Left renal pelvis (tissue), 4 donors: ENCODE measurements at places on chromosomes 6 and 20. TPM values are rescaled to one million over a fixed set of nuclear protein-coding genes. Genes with fewer than 3 reads are reported as not detected.

DNA sequence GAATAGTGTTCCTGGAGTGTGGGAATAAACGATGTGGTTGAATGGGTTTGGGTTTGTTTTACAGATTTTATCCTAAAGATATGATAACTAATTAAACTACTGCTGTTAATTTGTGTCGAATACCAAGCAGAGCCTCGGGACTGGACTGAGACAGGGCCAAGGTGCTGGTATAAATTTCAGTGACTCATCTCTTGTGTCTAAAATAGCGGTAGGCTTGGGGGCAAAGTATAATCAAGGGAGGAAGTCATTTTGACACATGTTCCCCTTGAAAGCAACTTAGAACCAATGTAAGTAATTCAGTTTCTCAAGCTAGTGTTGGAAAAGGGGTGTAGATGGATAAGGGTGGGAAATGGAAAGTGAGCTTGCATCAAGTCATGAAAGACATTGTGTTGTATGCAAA is 108.4 kb downstream of the PLCB4 start:
- no peak for DNase-seq

DNA sequence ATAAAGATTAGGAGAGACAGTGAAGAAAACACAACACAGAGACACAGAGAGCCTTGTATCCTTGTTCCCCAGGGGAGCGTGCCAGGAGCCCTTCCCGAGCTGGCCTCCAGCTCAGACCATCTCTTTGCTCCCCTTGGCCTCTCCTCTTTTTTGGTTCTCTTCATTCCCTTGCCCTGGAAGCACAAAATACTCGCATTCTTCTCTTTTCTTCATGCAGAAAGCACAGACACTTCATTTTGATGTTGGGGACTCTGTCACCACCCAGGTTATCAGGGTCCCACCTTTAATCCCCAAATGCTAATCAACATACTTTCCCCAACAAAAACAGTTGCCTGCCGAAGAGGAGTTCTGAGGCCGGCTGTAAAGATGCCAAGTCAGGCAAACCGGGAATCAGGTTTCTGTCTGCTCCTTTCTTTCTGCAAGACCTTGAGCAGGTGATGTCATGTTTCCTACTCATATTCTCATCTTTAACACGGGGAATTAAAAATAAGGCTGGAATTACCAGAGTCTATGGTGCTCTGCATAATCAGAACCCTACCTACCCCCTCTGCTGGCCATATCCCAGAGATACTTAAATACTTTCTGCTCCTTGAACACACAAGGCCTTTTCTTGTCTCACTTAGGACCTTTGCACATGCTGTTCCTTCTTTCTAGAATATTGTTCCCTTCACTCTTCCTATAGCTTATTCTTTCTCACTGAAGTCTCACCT is 21.7 kb downstream of the TGM6 start:
- no peak for DNase-seq

GRCh38 chr20:20691477-20692235 is 20.8 kb downstream of the RALGAPA2 start:
- DNase-seq: no peak

GRCh38 chr6:21824431-21825177 is 231.1 kb downstream of the SOX4 start:
- DNase-seq: no peak

LY86 gene
- polyA plus RNA-seq: 2.3 TPM

FILIP1 gene
- 2.7 TPM for polyA plus RNA-seq

ZSCAN31 gene
- polyA plus RNA-seq: 10.4 TPM
